ENCODE measurements at places on chromosomes 2 and 18.

GRCh38 chr2:207459990-207460757 is 69.6 kb upstream of the CREB1 start:
- no peak for DNase-seq

DNA sequence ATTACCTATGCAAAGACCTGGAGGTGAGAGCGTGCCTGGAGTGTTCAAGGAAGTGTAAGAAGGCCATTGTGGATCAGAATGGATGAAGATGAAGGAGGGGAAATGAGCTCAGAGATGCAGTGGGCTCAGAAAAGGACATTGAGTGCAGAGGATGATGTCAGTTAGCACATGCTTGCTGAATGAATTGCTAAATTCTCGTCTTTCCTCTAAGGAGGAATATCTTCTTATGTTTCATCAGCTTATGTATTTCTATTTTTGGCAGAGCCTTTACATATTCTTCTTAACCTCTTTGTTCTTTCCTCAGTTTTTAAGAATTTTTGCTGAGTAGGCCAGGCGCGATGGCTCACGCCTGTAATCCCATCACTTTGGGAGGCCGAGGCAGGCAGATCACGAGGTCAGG is 30.9 kb downstream of the FAM171B start:
- no peak for DNase-seq

DNA sequence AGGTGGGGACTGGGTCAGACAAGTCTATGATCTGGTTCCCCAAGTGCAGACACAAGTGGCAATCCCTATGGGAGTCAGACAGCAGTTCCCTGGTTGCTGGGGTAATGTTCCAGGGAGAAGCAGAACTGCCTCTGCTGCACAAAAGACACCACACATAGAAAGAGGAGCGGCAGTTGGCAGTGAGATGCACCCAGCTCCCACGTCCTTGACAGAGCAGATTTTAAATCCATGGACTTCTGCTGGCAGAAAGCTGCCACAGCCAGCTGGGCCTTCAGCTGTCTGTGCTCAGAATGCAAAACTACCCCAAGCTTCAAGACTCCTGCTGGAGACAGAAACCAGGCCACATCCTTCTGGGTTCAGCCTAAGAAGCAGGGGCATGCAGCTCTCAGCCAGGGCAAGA is 147.2 kb downstream of the ETAA1 start:
- DNase-seq = no peak

- peak; percentile 73 for DNase-seq
Measured at GRCh38 chr2:201116115-201116958, at the start of gene CFLAR. CFLAR (plus strand) TSS chr2:201116164; CDS start chr2:201129866, 13,702 bp downstream.

- no peak for DNase-seq
Measured at GRCh38 chr18:75168619-75169018, 40.3 kb downstream of the PTGR3 start.

- DNase-seq = no peak
Measured at GRCh38 chr2:133265432-133265949, 302.8 kb downstream of the NCKAP5 start.

DNA sequence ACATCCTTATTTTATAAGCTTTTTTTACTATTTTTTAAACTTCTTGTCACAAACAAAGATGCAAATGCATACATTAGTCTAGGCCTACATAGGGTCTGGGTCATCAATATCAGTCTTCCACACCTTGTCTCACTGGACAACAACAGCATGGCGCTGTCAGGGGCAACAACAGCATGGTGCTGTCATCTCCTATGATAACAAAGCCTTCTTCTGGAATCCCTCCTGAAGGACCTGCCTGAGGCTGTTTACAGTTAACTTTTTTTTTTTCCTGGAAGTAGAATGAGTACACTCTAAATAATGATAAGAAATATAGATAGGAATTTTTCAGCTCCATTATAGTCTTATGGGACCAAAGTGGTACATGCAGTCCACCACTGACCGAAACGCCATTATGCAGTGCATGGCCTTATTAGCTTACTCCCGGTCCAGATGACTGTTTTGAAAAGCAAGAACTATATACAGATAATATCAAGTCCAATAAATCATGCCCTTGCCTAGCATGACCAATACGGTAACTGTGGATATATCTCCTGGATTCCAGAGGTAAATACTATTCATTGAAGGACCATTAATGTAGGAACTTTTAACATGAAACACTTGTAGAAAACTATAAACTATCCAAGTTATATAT is 38.4 kb downstream of the TCF4 start:
- DNase-seq = no peak

DNA sequence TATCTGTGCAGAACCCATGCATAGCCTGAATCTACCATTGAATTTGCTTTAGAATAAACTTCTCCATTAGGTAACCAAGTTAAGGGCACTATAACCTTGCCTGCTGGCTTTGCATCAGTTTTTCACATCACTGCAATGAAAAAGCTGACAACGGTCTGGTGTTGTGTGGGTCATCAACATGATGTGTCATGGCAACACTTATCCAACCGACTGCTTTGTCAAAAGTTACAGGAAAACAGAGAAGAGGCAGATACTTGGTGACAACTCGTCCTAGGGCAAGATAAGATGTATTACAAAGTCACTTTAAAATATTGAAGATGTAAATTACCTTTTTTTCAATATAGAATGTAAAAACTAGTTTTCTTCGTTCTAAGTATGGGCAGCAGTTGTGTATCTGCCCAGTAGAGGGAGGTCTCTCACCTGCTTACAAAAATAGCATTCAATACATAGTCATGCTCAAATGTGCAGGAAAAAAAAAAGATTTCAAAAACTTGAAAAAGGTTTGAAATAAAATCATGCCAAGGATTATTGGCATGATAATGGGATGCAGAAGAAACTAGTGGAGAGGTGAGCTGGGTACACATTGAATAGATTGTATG is 96.3 kb downstream of the EVA1A start:
- no peak for DNase-seq

GRCh38 chr18:6734726-6735430 is 5.4 kb downstream of the ARHGAP28 start:
- no peak for DNase-seq

DNA sequence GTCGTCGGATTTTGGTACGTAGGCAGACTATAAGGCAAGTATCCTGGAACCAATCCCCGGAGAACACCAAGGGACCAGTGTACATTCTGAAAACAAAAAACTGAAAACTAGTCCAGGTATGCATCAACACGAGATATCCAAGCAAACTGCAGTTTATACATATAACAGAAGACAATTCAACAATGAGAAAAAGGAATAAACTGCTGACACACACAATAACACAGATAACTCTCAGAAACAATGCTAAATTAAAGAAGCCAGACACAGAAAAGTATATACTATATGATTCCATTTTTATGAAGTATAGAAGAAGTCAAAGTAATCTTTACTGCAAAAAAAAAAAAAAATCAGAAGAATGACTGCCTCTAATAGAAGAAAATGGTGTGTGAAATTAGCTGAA is 5.9 kb downstream of the ROCK2 start:
- DNase-seq = no peak

GRCh38 chr2:61229936-61230335 is 67.9 kb downstream of the C2orf74 start:
- DNase-seq = no peak

- no peak for DNase-seq
Measured at GRCh38 chr2:239275847-239276831, 124.7 kb downstream of the HDAC4 start.

DNA sequence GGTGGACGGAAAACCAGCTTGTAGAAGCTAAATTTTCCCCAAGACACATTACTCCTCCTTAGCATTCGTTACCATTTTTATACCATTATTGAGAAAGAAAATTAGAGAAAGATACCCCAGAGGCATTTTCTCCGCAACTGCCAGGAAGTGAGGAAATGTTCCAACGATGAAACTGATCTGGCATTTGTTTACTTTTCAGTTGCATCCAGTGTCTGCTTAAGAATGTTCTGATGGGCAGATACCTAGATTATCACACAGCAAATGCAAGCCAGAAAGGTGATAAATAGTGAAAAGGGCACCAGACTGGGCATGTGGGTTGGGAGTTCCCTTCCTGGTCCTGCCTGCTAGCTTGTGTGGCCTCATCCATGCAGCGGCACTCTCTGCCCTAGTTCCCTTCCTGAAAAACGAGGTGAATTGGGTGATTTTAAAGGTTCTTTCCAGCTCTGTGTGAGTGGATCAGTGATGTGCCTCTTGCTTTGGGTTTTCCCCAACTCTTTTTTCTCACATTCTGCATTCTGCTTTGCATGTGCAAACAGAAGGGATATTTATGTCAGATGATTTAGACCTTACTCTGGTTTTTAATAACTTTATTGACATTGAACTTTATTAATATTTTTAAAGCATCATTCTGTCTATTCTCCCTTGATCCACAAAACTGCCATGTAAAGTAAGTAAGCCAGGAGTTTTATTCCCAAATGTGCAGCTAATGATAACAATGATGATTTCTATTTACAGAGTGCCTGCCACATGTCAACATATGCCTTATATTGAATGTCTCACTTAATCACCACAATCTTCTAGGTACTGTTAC is 139.6 kb downstream of the INSIG2 start:
- no peak for DNase-seq

DNA sequence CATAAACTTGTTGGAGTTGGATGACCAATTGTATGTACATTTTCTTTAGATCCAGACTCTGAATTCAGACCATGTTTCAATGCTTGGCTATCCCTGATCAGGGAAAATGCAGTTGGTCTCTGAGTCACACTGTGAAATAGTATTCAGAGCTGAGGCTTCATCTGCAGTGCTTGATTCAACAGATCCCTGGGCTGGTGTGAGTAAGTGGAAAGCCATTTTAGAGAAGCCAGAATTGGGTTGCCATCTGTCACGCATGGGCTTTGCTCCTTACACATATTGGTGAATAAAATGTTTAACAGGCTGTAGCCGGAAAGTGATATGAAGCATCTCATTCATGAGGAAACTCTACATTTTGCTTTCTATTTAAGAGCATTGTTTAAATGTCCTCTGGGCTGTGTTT is 50.0 kb upstream of the ACYP2 start:
- DNase-seq = no peak

- DNase-seq = no peak
Measured at GRCh38 chr2:10169581-10169980, 47.0 kb downstream of the RRM2 start.

DNA sequence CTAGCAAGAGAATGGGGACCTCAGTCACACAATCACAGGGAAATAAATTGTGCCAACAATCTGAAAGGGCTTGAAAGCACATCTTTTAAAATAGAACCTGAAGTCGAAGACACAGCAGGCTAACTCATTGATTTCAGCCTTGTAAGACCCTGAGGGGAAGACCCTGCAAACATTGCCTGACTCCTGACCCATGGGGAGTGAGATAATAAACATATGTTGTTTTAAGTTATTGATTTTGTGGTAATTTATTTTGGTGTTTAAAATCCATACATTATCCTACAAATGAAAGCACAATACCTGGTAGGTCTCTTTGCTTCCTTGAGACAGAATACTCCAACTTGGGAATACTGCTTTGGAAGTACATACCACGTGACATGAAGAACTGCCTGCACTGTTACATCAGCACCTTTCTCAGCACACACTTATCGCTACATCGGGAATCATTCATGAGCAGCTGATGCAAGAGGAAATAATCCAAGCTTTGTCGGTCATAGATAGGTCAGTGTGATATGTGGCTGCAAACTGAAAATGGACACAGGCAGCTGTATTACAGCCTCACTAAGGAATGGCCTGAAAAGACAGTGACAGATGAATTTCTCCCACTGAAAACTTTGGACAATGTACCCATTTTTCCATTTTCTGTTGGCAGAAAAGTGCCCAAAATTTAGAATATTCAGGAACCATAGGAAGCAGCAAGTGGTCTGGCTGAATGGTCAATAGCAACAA is 494.5 kb upstream of the MAP2 start:
- no peak for DNase-seq

DNA sequence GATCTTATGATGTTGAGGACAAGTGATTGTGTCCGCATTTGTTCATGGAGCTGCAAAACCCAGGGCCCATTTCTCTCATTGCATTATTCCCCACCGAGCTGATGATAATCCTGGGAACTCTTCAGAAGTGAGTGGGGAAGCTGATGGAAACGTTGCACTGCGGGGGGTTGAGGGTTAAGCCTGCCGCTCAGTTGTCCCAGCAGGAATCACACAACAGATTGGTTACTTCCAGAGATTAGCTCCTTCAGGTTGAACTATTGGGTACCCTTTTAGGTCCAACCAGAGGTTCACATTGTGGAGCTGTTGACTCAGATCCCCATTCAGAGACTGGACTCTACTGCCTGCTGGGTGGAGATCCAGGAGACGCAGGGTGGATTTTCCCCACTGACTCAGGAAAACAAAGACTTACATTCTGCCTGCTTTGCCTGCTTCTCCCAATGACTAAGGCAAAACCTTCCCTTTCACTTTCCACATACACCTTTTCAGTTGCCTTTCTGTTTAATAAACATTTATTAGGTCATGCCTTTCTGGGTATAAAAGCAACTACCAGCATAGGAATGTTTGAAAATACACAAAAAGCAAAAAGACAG is 286.4 kb downstream of the TXNL1 start:
- DNase-seq = no peak

DNA sequence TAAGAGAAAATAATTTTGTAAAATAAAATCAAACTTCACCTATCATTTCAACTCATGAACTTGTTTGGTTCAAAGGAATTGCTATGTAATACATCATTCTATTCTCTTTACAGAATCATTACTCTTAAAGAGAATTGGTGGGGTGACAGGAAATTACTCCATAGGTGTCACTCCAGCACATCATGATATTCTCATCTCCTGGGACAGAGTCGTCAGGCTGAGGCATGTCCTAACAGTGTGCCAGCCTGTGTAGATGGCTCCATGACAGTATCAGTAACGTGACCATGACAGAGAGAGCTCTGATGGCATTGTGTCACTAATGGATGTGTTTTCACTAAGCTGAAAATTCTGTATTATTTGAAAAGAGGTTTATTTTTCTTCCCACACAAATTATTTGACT is 13.9 kb downstream of the SPATS2L start:
- no peak for DNase-seq

DNA sequence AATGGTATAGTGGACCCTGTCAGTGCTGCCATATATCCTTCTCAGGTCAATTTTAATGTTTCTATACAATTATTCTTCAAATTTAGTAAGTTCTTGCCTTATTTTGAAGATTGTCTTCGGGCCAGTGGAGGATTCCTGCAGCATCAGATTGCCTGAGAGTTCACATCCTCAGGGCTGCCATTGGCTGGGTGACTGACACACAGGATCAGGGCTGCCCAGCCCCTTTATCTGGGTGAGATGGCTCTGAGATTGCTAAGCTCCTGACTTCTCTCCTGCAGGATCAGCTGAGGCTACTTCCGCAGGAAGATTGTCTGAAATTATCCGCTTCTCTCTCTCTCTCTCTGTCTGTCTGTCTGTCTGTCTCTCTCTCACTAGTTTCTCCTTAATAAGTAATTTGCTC is 567.4 kb downstream of the TSN start:
- no peak for DNase-seq

- DNase-seq = peak; percentile 2
Measured at GRCh38 chr2:148926291-148926961, 51.4 kb downstream of the KIF5C start.

- no peak for DNase-seq
Measured at GRCh38 chr18:52537261-52537660, 197.3 kb downstream of the DCC start.
